ENCODE measurements at places on chromosomes 4 and X. TPM values are rescaled to one million over a fixed set of nuclear protein-coding genes. Genes with fewer than 3 reads are reported as not detected.

Gene REPS2
- total RNA-seq, result 0.54 TPM

Gene CT83
- not detected for total RNA-seq

Gene KIAA1210
- total RNA-seq, result not detected

Gene OPRPN
- total RNA-seq, result not detected

Gene AVPR2
- not detected for total RNA-seq

Gene MAGIX
- 2.8 TPM for total RNA-seq

Gene MAP3K15
- total RNA-seq, result not detected

Gene ADH1A
- total RNA-seq, result not detected

Gene CXCL10
- not detected for total RNA-seq

Gene PCSK1N
- 0.32 TPM for total RNA-seq

Gene XAGE2
- not detected for total RNA-seq

Gene PRSS12
- not detected for total RNA-seq

Gene FGFRL1
- total RNA-seq, result 58.7 TPM

Gene IL1RAPL1
- not detected for total RNA-seq

Gene MTM1
- 12.8 TPM for total RNA-seq

Gene CUL4B
- 175 TPM for total RNA-seq

Gene DUSP21
- not detected for total RNA-seq

Gene GAGE12E
- total RNA-seq, result not detected

Gene FABP2
- not detected for total RNA-seq

Gene TEX13D
- not detected for total RNA-seq

Gene CDKL5
- 5.9 TPM for total RNA-seq

Gene TEX13B
- not detected for total RNA-seq

Gene CXCL13
- not detected for total RNA-seq

Gene GAGE1
- not detected for total RNA-seq

Gene CFP
- total RNA-seq, result 0.11 TPM

Gene IBSP
- total RNA-seq, result 0.22 TPM

Gene RIPPLY1
- 0.13 TPM for total RNA-seq

Gene UGT2A2
- total RNA-seq, result not detected

Gene CT47B1
- not detected for total RNA-seq

Gene SLC9B2
- total RNA-seq, result 29.5 TPM

Gene TCEAL7
- total RNA-seq, result 11.8 TPM

Gene PRRG3
- total RNA-seq, result under 0.01 TPM

Gene ATP2B3
- under 0.01 TPM for total RNA-seq

Gene GPR119
- total RNA-seq, result not detected

Gene CT47C1
- not detected for total RNA-seq

Gene GATA1
- not detected for total RNA-seq

Gene CCDC160
- total RNA-seq, result not detected

Gene FOXP3
- 0.13 TPM for total RNA-seq
